ENCODE measurements at places on chromosomes 7 and 10.

GRCh38 chr10:80253266-80253962 lies 36.0 kb downstream of the MAT1A start:
- no peak for DNase-seq

GRCh38 chr10:87618566-87619423 lies 40.9 kb upstream of the PAPSS2 start:
- DNase-seq, result no peak

GRCh38 chr10:88104223-88104622 lies 240.8 kb downstream of the PTEN start:
- no peak for DNase-seq

DNA sequence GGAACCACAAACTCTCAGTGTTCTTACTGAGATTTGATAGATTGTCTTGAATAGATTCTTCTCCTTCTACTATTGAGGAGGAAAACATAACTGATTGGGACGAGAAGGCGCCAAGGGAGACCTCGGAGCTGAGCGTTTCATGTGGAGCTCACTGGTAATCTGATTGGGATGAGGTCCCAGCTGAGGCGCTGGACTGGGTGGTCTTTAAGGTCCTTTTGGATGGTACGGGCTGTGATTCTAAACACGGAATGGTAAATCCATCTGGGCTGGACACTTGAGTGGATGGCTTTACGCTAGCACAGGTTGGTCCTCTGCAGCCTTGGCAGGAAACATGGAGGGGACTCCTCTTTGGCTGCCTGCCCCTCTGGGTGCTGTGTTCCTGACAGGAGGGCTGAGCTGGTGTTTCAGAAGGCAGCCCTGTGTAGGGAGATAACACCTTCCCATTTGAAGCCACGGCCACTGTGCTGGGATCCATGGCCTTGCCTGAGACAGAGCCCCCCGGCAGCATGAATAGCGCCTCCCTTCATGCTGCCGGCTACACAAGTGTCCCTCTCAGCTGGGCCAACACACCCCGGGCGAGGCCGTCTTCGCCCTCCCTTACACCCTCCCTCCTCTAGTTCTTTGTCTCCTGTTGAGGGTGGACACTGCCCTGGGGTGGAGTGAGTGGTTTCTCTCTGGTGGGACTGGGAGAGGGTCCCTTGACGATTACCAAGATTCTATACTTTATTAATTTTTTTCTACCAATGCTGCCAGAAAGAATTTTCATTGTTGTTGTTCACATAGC lies 203.2 kb upstream of the SHH start:
- DNase-seq, result no peak

- DNase-seq, result no peak
These were observed 512 bp upstream of the VIM start for GRCh38 chr10:17227367-17228090.

- no peak for DNase-seq
These were observed 30.0 kb downstream of the EEPD1 start for GRCh38 chr7:36182854-36183604.

DNA sequence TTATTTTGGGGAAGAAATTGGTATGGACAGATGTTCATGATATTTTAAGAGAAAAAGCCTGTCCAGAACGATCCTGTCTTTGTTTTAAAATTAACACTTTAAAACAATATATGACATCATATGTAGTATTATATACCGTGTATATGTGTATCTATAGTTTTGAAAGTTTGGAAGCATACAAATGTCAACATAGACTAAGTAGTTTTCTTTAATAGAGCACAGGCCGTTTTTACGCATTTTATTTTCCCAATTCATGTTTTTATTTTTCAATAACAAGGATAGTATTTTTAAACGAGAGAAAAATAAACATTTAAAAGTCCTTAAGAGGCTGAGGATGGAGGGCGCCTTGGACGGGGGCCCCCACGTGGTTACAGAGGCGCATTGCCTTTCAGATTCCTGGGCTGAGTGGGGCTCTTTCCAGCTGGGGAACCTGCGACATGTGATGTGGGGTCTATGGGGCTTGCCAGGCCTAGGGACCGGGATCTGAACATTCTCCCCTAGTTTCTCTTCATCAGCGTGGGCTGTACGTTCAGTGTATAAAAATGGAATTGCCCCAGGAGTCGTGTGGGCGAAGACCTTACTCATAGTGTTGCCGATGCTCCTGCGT lies 127.8 kb upstream of the ZNF746 start:
- peak; percentile 76 for DNase-seq

DNA sequence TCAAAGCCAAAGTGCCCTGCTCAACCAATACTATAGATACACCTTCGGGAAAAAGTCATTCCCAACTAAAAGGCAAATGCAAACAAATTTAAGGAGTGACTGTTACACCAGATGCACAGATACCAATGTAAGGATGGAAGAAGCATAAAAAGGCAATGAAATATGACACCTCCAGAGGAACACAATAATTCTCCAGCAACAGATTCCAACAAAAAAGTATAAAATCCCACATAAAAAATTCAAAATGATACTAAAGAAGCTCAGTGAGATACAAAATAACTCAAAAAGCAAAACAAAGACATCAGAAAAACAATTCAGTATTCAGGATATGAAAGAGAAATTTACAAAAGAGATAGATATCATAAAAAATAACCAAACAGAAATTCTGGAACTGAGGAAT lies 44.1 kb upstream of the ASAH2 start:
- peak; percentile 39 for DNase-seq

DNA sequence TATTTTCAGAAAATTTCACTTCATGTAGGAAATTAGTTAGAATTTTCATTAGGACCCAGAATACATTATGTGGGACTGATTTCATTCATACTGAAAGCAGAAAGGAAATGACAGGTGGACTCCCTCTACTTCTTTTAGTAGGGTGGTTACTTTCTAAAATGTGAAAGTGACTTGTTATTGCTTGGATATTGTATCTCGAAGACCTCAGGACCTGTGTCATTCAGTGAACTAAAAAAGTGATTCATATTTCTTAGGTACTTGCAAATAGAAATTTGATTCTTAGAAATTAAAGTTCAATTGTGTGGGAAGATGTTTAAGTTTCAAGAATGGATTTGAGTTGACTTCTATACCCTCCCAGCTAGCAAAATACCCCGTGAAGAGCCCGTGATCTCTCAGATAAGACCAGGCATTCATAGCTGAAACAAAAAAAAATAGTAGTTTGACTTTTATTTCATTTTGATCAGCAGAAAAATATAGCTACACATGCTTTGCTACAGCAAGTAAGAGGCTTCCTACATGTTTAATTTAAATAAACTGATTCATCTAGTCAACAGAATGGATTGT lies 1037.1 kb downstream of the GATA3 start:
- no peak for DNase-seq

DNA sequence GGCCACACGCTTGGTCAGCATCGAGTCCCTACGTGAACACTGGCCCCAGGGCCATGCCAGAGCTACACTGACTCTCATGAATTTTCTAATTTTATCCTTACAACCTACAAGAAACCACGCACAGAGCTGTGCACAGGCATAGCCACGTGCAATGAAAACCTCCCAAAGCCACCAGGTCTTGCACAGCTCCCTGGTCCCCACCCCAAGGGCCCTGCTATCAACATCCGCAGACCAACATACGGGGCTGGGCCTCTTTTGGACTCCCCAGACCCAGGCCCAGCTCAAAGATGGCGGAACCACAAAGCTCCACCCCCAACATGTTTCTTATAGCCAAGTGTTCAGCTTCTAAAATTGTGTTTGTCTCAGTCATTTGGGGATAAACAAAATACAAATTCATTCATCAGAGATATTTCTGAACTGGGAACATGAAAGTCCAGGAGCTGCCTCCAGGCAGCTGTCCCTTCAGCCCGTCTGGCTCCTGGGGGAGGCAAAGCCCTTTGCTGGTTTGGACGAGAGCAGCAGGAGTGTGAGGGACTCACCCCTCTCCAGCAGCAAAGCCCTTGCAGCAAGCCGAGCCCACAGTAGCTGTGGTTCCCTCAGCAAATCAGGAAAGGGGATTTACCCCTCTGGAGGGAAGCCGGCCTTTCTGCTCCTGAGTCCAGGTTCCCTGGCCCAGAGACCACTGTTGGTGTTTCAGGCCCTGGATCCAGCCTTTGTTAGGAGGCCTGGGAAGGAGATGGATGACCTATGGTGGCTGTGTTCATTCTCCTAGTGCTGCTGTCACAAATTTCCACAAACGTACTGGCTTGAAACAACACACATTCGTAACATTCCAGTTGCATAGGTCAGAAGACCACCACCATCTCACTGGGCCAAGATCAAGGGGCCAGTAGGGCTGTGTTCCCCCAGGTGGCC lies 75.1 kb downstream of the OAT start:
- DNase-seq, result no peak
